Upper lobe of left lung (tissue), 6 donors: ENCODE measurements at places on chromosomes 11 and 22. TPM values are rescaled to one million over a fixed set of nuclear protein-coding genes. Genes with fewer than 3 reads are reported as not detected.

GRCh38 chr11:69356703-69357457 lies 62.9 kb downstream of the MYEOV start:
- peak; percentile 64 for DNase-seq

- DNase-seq = no peak
These were observed 53.2 kb downstream of the GRIK4 start for GRCh38 chr11:120564573-120565311.

DNA sequence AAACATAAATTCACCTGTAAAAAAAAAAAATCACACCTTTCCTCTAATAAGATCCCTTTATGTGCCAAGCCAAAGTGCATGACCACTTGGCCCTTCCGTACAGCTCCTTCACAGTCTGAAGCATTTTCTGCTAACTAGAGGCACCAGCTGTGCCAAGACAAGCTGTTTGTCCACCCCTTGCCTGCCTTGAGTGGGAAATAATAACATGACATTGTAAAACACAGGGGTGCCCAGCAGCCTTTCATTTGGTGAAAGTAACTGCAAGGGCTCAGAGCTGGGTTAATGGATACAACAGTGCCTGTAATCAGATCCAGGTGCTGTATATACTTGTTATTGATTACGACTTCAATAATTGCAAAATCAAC lies 59.2 kb downstream of the DDIAS start:
- no peak for DNase-seq

- no peak for DNase-seq
These were observed 3.8 kb upstream of the MMP12 start for GRCh38 chr11:102878595-102878994.

GRCh38 chr11:34333787-34334186 lies 24.0 kb downstream of the ABTB2 start:
- DNase-seq = no peak

Gene TIMM8B
- total RNA-seq = 33.4 TPM
